GM04503 (cell line): ENCODE measurements at places on chromosomes 1 and 21.

DNA sequence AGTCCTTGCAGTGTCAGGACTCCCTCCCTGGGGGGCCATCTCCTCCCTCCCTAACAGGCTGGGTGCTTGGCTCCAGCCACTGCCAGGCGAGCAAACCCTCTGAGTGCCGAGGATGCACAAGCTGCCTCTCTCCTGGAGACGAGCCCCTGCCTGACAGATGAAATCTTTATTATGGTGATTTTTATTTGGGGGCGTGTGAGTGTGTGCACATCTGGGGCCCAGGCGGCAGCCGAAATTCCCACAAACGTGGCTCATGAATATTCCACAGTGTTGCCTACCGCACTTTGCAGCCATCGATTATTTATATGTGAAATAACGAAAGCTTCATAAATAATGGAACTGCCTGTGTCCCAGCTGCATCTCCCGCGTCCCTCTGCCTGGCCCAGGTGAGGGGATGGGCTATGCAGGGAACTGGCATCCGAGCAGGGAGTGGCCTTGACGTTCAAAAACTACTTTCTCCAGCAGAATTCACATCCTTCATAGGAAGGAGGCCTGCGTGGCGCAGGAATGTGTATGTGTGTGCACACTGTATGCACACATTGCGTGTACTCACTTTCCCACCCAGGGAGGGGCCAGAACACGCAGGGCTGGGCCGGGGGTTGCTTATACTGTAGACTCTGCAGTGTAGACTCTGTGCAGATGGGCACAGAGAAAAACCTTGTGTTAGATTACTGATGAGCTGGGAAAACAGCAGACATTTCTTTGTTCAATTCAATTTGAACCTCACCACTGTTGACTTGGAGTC, 73.1 kb downstream of the UBIAD1 start:
- DNase-seq, result no peak

DNA sequence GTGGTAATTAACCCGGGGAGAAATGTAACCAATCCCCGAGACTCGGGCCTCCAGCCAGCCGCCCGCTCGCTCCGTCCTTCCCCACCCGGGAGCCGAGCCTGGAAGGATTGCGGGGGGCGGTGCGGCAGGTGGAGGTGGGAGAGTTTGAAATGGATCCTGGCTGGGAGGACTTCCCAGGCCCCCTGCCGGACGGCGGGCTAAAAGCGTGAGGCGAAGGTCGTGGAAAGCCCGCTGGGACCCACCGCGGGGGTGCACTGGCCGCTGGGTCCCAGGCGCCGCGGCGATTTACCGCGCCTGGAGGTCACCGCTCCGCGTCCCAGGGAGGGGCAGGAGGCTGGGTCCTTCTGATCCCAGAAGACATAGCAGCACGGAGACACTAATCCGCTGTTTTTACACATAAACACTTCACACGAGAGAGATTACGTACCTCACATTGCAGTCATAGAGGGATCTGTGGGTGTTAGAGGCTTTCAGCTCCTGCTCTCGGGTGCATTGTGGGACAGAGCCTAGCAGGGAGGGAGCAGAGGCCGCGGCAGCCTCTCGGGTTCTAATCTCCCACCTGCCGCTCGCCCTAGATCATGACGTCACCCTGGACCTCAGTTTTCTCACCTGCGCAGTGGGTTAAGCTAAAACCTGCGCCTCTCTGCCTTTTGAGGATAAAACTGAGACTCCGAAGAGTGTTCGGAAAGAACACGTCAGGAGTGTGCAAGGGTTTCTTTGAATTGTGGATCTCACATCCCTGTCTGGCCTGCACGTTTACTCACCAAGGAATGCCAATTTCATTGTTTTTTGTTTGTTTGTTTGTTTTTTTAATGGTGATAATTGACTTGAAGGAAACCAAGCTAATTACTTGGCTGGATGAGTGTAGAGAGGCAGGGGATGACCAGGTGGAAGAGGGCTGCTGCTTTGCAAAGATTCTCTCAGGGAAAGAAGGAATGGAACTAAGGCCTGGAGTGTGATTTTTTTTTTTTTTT, 17.1 kb upstream of the TMEM9 start:
- DNase-seq, result no peak

GRCh38 chr1:30413111-30413440, 310.3 kb downstream of the MATN1 start:
- no peak for DNase-seq

GRCh38 chr1:243267471-243267880, 11.6 kb downstream of the SDCCAG8 start:
- DNase-seq, result no peak

DNA sequence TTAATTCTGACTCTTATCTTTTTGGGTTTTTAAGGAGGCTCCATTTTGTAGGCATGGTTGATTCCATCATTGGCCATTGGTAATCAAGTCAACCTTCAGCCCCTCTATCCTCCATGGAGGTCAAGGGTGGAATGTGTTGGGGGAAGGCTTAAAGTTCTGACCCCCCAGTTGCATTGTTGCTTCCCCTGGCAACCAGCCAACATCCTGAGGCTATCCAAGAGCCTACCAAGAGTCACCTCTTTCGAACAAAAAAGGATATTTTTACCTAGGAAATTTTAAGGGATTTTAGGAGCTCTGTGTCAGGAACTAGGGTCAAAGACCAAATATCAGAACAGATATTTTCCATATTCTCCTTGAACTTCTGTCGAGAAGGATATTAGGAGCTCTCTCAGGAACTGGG, 251.8 kb downstream of the RYR2 start:
- DNase-seq, result no peak

- no peak for DNase-seq
Observed at GRCh38 chr1:41580021-41580420, 95.5 kb upstream of the EDN2 start.

DNA sequence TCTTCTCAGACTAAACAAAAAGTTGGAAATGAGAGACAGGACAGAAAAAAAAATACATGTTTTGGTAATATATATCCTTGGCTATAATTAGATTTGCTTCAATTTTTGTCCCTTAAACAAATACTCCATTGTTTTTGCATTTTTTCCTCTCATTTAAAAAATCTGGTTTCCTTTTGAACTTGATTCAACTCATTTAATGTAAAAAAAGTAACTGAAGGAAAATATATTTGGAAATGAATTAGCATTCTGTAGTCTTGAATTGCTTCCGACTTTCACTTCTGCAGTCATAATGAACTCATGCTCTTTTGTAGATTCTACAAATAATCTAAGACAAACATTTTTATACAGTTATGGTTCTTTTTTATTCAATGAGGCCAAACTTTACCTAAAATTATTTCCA, 309.1 kb downstream of the HMCN1 start:
- DNase-seq, result no peak

DNA sequence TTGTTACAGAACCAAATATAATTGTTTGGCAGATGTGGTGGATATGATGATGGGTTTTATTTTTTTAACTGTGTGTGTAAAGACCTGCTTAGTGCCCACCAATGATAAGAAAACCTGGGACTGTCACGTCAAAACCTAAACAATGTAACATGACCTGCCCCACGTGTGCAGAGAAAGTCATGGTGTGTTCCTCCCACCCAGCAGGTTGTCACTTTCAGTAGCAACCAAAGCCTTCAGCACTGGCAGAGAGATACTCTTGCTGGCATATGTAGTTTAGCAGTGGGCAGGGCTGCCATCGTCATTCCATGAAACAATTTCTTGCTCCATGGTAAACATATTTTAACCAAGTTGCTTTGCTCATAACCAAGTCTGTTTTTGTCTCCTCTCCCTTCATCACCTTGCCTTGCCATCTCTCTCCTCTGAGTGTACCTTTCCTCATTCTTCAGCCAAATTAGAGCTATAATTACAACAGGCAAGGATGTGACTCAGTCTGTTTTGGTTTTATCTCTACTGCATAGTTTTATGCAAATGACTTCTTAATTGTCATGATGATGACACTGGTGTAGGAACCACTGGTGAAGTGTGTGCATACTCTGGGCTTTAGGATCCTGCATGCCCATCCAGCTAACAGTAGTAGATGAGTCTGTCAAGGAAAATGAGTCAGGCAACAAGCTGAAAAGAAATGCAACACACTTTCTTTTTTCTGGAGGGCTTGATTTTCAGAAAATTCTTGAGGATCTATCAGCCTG, 150.3 kb downstream of the EDEM3 start:
- no peak for DNase-seq

DNA sequence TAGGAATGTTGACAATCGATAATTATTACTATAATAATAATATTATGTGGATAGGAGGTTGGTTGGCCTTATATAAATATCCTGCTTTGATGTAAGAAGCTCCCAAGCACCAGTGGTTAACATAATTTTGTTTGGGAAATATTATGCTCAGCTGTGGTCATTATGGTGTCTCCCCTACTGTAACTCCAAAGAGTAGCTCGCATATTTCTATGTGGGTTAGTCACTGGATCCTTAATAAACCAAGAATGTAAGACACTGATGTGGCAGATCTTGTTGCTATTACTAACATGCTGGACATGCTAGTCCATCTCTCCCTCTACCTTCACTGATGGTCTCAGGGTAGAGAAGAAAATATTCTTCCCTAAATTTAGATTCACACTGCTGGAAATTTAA, 79.2 kb upstream of the RALGPS2 start:
- DNase-seq, result peak; percentile 83

- no peak for DNase-seq
Observed at GRCh38 chr1:3018576-3018975, 2.7 kb upstream of the ACTRT2 start.

GRCh38 chr21:29238053-29238966, 60.4 kb upstream of the BACH1 start:
- DNase-seq, result peak; percentile 39

- no peak for DNase-seq
Observed at GRCh38 chr1:204128964-204129896, 22.6 kb downstream of the ETNK2 start.

GRCh38 chr1:233459470-233459945, 132.0 kb downstream of the MAP3K21 start:
- DNase-seq, result no peak

DNA sequence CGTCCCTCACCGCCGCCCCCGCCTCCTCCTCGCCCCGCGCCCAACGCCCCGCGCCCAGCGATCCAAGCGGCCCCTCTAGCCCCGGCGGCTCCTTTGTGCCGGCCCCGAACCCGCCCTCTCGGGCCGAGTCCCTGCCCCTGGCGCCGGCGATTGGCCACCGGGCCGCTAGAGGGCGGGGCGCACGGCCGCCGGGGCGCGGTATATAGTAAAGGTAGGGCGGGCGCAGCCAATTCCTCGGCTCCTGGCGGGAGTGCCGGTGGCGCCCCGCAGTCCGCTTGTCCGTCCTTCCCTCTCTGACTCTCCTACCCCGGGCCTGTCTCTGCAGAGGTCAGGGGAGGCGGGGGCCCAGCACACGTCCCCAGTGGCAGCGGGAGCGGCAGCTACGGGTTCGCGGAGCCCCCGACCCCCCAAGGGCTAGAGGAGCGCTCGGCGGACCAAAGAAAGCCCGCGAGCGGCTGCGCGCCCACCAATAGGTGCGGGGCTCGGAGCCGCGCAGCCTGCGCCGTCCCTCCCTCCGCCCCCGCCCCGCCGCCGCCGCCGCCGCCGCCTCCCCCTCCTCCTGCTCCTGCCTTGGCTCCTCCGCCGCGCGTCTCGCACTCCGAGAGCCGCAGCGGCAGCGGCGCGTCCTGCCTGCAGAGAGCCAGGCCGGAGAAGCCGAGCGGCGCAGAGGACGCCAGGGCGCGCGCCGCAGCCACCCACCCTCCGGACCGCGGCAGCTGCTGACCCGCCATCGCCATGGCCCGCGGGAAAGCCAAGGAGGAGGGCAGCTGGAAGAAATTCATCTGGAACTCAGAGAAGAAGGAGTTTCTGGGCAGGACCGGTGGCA, at the start of gene ATP1B1:
TSS of gene ATP1B1 (plus strand) at position 596 of the 826 bp plus-strand sequence. CDS start at position 736, 140 bp downstream.
- no peak for DNase-seq

- no peak for DNase-seq
Observed at GRCh38 chr1:223508796-223509195, 115.6 kb downstream of the CCDC185 start.

GRCh38 chr21:21661741-21662140, 663.5 kb downstream of the NCAM2 start:
- no peak for DNase-seq

DNA sequence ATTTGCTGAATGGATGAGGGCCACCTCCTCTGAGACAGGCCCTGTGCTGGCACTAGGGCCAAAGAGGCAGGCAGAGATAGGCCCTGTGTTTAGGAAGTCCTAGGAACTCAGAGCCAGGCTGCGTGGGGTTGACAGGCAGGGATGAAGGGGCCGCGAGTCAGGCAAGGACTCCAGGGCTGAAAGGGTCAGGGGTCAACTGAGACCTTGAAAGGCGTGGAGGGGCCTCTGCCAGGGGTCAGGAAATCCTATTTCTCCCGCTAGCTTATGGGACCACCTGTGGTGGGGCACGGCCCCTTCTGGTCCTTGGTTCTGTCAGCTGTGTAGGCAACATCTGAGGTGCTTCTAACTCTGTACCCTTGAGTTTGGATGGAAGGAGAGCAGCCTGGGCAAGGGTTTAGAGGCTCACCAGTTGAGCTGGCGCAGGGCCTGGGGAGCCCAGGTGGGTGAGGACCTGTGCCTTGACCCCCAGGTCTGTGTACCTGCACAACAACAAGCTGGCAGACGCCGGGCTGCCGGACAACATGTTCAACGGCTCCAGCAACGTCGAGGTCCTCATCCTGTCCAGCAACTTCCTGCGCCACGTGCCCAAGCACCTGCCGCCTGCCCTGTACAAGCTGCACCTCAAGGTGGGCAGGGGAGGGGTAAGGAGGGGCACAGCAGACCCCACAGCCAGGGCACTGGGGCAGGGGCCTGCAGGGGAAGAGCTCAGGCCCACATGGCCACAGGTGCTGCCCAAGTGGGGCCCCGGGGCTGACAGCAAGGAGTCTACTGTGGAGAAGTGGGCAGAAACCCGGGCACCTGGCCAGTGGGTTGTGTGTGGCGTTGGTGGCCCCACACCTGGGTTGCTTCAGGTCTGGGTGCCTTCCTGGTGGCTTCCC, 14.9 kb downstream of the PODN start:
- no peak for DNase-seq
